ENCODE measurements at places on chromosomes 3 and 15. TPM values are rescaled to one million over a fixed set of nuclear protein-coding genes. Genes with fewer than 3 reads are reported as not detected.

- DNase-seq, result no peak
Observed at GRCh38 chr3:169455472-169455871, 208.0 kb downstream of the MECOM start.

DNA sequence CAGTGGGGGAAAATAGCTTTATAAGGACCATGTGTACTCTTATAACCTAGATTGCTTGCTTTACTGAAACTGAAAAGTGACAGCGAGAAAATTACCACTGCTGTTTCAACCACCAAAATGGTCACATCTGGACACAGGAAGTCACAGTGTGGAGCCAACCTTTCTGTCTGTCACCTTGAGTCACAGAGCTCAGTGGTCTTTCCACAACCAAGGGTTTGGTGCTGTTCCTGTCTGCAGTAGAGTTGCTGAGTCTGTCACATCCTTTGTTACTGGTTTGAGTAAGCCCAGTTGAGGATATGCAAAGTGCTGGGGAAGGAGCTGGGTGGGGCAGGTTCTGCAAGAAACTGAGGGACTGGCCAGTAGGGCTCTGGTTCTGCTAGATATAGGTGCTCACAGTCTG, 139.1 kb upstream of the EIF1B start:
- no peak for DNase-seq

- DNase-seq, result no peak
Observed at GRCh38 chr3:40045051-40045450, 235.6 kb downstream of the MYRIP start.

- no peak for DNase-seq
Observed at GRCh38 chr3:138404121-138404520, 30.3 kb upstream of the ESYT3 start.

DNA sequence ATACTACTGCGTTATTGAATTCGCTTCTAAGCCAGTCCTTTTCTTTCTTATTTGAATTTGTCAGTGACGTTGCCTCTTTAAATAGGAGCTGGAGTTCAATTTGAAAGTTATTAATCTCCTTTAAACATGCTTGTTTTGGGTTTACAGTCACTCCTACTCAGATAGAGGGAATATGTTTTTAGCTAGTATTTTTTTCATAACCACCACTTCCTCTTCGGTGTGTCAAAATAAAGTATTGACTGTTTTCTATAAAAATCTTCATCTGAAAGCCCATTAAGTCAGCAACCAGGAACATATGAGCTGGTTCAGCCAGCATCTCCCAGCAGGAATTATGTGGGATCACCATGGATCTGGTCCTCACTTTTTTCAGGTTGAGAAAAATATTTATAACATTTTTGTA, 772.9 kb downstream of the DIPK2A start:
- DNase-seq, result no peak

GRCh38 chr3:27628026-27628750, 93.9 kb downstream of the EOMES start:
- no peak for DNase-seq

DNA sequence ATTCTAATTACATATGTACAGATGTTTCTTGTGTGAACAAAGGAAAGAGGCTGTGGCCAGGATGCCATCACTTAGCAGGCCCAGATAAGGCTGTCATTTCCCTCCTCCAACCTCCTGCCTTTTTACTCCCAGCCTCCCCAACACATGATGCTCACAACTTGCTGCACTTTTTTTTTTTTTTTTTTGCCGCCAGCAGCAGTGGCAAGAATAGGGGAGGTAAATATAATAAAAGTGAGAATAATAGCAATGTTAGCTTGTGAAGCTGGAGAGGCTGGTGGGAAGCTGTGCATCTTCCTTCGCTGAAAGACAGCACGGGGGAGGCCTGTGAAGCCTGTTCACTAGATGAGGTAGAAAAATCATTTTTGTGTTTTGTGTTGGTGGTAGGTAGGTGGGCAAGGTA, 42.5 kb upstream of the MYO5C start:
- DNase-seq, result no peak

GRCh38 chr15:95208988-95209387, 977.6 kb downstream of the MCTP2 start:
- no peak for DNase-seq

GRCh38 chr3:60553144-60553543, 698.1 kb downstream of the FHIT start:
- no peak for DNase-seq

DNA sequence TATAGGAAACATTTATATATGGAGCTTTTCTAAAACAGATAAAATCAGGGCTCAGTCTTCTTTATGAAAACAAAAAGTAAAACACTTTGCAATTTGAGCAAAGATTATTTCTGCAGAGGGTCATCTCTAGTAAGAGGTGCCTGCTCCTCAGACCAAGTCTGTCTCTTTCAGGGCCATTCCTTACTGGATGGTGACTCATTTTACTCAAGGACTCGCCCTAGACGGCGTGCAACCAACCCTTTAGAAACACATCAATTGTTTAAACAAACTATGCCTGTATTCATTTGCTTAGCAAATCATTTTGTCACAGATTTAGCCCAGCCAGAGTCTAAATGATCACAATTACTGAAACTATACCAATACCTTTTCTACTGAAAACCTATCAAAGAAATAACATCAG, 242.8 kb upstream of the ICE2 start:
- DNase-seq, result no peak

GRCh38 chr3:105791919-105792786, 76.7 kb downstream of the CBLB start:
- DNase-seq, result no peak

- DNase-seq, result peak; percentile 89
Observed at GRCh38 chr15:53197426-53197839, 407.3 kb upstream of the ONECUT1 start.

- no peak for DNase-seq
Observed at GRCh38 chr3:177818712-177819240, 621.5 kb upstream of the TBL1XR1 start.

GRCh38 chr3:138078096-138078495, 37.3 kb downstream of the DZIP1L start:
- no peak for DNase-seq

- no peak for DNase-seq
Observed at GRCh38 chr3:180417241-180417640, 184.7 kb upstream of the TTC14 start.

DNA sequence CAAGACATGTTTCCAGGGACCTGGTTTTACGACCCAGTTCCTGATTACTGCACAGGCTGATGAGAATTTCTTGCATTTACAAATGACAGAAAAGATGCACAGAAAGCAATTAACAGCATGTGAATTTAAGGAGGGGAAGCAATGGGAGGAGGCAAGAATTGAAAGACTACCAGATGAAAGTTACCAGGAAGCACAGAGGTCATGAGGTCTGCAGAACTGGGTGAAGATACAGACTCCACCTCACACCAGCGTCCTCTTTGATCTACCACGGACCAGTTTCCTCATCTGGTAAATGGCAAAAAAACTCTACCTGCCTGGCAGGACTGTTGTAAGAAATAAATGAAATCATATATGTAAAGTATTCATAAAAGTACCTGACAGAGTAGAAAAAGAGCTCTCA, 266.0 kb downstream of the MAGI1 start:
- DNase-seq, result no peak

DNA sequence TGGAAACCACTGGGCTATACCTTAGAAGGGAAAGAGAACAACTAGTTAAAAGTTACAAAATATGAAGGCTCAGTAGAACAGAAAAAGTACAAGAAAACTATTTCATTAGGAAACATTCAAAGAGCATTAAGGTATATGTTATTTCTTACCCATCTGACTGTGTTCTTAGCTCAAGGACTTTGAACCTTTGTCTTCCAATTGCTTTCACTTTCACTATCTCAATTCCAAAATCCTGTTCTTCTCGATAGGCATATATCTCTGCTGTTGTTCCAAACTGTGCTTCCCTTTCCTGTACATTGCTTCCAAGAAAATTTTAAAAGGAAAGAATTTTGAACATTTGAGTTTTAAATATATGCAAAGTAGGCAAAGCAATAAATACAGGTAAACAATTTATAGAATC, 6.9 kb downstream of the CRBN start:
- no peak for DNase-seq

- no peak for DNase-seq
Observed at GRCh38 chr3:32969656-32970055, 18.2 kb downstream of the CCR4 start.

DNA sequence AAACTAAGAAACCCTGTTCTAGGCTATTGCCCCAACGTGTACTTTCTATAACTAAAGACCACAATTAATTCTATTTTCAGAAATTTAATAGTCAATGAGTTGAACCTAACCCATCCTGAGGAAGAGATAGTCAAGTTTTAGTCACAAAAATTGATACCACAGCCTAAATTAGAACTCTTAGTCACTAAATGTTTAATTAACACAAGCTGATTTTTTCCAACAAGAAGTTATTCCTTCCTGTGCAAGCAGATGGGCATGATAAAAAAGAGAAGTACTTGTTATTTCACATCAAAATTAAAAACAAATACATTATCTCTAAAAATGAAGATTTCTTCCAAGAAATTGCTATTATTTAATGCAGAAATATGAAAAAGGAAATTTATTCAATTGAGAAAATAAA, 38.4 kb upstream of the TERB2 start:
- no peak for DNase-seq

DNA sequence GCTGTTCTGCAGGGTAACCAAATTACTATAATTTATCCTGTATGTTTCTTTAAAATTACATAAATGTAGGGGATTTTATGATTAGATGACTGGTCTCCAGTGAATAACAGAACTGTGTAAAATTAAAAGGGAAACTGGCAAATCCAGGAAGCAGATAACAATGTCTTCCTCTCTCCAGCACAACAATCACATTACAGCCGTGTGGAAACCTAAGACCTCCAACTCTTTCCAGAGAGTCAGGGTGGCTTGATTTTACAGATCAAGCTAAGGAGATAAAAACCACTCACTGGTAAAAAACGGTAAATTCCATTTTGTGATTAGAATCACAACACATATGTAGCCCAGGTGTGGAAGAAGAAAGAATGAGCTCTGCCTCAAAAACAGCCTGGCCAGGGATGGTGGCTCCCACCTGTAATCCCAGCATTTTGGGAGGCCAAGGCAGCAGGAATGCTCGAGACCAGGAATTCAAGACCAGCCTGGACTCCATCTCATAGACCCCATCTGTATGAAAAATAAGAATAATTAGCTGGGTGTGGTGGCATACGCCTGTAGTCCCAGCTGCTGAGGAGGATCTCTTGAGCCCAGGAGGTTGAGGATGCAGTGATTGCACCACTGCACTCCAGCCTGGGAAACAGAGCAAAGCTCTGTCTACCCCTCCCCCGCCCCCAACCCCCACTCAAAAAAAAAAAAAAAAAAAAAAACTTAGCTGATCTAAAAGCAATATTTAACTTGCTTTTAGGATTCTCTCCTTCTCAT, 29.0 kb downstream of the IL17RD start:
- DNase-seq, result no peak

DNA sequence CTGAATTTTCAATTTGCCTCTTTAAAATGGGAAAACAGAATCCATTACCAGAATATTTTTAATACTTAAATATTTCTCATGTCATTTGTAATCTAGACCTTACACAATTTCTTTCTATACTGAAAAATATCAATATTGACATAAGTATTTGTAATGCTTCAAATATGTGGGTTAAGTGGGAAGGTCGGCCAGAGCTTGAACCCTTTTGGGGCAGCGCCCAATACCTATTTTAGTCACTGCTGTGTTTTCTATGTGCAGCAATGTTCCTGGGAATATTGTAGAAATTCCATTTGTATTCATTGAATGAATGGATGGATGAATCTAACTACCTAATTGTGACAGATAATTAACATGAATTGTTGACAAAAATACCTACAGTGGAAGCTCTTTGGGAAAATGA, 459.7 kb upstream of the ZNF717 start:
- DNase-seq, result no peak

- no peak for DNase-seq
Observed at GRCh38 chr15:40070166-40070557, 31.2 kb upstream of the SRP14 start.

DNA sequence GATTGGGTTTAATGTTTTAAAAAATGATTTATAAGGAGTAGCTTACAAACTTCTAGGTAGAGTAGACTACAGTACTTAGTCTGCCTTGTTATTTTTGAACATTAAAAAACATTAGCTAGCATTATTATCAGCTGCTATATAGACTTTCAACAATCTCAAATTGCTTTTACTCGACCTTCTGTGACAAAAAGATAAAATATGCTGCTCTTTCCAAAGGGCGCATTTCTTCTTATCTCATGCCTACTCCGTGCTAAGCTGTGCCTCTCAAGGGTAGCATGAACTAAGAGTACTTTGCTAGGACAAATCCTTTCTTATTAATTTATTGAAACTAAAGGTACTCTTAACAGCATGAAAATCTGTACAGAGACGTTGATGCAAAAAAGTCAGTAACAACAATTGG, 71.3 kb downstream of the SPRED1 start:
- no peak for DNase-seq

GRCh38 chr3:153749070-153749610, 372.1 kb upstream of the ARHGEF26 start:
- DNase-seq, result no peak

DNA sequence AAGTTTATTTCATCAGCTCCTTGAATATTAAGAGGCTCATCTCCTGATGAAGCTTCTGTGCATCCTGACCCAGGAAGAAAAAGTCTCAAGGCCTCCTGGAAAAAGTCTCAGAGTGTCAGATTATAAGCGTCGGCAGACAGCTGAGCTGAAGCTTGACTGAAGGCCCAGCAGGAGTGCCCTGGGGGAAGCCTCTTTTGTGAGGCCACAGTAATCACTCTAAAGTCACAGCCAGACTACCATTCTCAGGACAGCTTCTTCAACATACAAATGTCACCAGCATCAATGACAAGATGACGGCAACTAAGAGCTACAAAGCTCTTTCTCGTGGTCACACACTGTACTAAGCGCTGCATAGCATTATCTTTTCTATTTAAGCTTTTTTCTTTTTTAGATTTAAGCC, 72.7 kb upstream of the LRRN1 start:
- DNase-seq, result no peak

- DNase-seq, result no peak
Observed at GRCh38 chr3:55313666-55314065, 173.4 kb downstream of the WNT5A start.

- no peak for DNase-seq
Observed at GRCh38 chr15:68080783-68081182, 26.7 kb downstream of the PIAS1 start.

- no peak for DNase-seq
Observed at GRCh38 chr15:71151081-71151480, 35.8 kb downstream of the THSD4 start.

GRCh38 chr15:82643992-82644391, 3.2 kb downstream of the CPEB1 start:
- DNase-seq, result no peak

- DNase-seq, result no peak
Observed at GRCh38 chr3:51539291-51539941, 897 bp downstream of the RAD54L2 start.

GRCh38 chr3:196634224-196634623, 5.3 kb upstream of the NRROS start:
- no peak for DNase-seq

THOC7 gene
- 35.7 TPM for total RNA-seq

EPM2AIP1 gene
- 3.8 TPM for total RNA-seq

CHST14 gene
- total RNA-seq, result 4.6 TPM

CHDH gene
- 20.5 TPM for total RNA-seq

MORC1 gene
- total RNA-seq, result not detected

SLC28A1 gene
- total RNA-seq, result 0.21 TPM

PLCB2 gene
- total RNA-seq, result 1.6 TPM

KNSTRN gene
- 2.2 TPM for total RNA-seq

LDHAL6B gene
- not detected for total RNA-seq

KLHL6 gene
- total RNA-seq, result 0.40 TPM

TLR9 gene
- 0.47 TPM for total RNA-seq

CNTN4 gene
- total RNA-seq, result 5.9 TPM

PLA2G4E gene
- total RNA-seq, result not detected

SLC15A2 gene
- 22.5 TPM for total RNA-seq

ADAMTS9 gene
- total RNA-seq, result 14.0 TPM

PSMD2 gene
- total RNA-seq, result 53.0 TPM
